ENCODE measurements at places on chromosomes 1 and 21. TPM values are rescaled to one million over a fixed set of nuclear protein-coding genes. Genes with fewer than 3 reads are reported as not detected.

Gene VCAM1
- 14.9 TPM for total RNA-seq

Gene TSTD1
- 0.77 TPM for total RNA-seq

DNA sequence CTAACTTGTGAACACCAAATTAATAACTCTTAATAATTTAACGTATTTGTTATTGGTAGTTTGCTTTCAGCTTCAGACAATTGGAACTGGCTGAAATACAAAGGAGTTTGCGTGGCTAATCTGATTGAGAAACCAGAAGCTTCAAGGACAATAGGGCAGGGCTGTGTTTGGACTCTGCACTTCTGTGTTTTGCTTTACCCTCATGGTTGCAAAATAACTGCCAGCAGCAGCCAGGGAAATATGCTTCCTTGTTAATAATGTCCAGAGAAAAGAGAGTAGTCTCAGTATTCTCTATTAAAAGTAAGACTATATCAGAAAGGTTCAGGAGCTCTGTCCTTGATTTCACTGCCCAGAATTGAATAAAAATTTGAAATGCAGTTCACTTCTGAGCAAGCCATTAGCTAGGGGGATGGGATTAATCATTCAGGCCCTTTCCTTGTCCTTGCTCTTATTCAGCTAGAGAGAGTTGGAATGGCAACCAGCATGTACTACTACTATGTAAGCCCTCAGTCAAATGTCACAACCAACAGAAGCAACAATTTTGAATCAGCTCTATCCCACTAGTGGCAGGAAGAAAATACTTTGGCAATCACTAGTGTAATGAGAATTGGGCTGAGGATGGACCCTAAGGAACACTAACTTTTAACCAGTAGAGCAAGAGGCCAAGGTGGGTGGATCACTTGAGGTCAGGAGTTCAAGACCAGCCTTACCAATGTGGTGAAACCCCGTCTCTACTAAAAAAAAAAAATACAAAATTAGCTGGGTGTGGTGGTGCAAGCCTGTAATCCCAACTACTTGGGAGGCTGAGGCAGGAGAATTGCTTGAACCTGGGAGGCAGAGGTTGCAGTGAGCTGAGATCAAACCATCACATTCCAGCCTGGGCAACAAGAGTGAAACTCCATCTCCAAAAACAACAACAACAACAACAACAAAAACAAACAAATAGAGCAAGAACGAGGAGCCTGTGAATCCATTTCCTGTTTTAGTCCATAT, 76.8 kb downstream of the POU2F1 start:
- no peak for DNase-seq

DNA sequence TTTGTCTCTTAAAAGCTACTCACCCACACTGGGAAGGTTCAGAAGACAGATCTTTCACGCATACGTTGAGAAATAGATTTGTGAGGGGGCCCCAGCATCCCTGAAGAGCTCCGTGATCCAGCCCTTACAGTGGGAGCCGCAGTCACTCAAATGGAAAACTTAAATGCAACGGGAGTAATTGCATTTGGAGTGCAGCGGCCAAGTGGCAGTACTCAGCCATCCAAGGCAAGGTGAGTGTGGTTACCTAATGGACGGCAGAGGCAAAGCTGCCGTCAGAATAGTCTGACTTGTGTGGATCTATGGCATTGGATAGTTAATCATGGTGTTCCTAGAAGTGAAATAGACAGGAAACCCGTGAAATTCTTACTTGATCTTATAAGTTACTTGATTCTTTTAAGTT, 5.1 kb downstream of the SPSB1 start:
- no peak for DNase-seq

DNA sequence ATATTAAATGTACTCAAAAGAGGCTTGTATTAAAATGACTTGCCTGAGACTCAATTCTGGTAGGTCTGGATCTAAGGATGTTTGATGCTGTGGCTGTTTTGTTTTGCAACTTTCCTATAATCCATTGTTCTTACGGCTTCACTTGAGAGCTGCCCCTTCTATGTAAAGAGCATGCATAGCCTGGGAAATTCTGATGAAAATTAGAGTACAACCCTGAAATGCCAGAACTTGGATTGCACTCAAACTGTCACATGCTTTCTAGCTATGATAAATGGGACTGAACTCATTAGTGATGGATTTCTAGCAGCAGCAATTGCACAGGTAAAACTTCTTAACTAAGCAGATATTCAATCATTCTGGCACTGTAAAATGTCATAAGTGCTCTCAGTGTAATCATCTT, 67.9 kb downstream of the OLFM3 start:
- no peak for DNase-seq

DNA sequence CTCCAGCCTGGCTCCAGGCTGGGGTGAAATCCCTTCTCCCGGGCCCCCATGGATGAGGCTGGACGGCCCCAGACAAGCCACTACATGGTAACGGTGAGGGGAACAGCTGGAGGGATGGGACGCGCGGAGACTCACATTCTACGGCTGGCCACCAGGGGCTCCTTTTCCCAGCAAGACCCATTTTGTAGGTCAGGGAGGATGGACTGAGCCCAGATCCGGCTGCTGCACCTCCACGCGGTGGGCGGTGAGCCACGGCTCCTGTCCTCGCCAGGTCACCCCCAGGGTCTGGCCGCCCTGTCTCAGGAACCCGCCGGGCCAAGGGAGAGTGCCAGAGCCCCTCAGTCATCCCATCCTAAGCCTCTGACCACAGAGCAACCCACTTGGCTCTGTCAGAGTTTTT, 75.0 kb upstream of the ACTRT2 start:
- no peak for DNase-seq

GRCh38 chr1:169202791-169203665, 96.5 kb downstream of the ATP1B1 start:
- no peak for DNase-seq

Data from fibroblast of lung (primary cell).